NCI-H1930 (cell line): ENCODE measurements at places on chromosomes 3 and 15.

- DNase-seq: no peak
Observed at GRCh38 chr3:102034639-102035451, 185.5 kb downstream of the NFKBIZ start.

DNA sequence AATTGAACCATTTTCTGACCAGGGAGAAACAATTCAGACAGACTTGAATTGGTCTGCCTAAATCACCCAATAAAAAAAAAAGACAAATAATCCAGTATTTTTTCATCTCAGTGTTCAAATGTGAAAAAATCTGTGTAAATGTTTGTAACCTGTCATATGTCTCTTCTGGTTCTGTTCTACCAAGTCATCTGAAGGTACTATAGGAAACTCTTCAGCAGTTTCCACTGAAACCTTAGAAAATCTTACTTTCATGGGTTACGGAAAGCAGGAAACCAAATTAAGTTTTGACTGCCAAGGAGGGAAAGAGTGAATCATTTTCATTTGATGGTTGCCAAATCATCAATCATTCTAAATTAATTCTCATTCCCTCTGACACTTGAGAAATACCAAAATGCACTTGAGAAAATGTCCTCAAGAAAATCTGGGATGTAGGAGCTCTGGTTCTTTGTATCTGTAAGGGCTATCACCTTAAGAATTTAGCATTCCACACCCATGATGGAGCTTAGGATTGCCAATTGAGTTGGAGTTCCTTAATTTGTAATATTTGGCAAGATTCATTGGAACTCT lies 278.2 kb upstream of the KCNH8 start:
- no peak for DNase-seq

DNA sequence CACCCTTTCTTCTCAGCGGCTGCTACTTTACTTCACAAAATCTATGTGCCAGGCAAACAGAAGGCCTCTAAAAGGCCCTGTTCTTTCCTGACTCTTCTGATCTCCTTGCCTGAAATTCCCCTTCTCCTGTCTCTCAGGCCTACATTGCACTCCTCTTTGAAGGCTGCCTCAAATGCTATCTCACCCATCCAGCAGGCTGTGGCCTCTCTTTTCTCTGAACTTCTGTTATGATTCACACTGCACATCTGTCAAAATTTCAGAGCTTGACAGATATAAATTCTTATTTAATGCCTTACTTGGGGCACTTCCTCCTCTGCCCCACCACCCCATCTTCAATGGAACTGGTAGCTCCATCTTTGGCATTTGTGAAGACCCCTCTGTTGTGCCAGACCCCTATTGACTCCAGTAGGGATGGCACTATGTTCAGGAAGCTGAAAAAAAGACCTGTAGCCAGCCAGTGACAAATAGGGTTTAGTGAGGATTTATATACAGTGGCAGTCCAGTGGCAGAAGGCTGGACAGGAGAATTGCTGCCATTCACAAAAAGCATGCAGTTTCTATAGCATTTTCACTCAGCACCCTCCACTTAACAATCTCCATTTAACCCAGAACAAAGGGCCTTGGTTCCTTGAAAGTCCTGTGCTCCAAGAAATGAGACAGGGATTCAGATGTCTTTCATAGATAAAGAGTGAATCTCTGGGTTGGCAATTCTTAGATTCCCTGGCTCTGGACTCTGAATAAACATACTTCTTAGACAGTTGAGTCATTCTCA lies 415.8 kb upstream of the GRM7 start:
- DNase-seq: no peak

GRCh38 chr15:101051291-101052030 lies 132.3 kb downstream of the LRRK1 start:
- no peak for DNase-seq

DNA sequence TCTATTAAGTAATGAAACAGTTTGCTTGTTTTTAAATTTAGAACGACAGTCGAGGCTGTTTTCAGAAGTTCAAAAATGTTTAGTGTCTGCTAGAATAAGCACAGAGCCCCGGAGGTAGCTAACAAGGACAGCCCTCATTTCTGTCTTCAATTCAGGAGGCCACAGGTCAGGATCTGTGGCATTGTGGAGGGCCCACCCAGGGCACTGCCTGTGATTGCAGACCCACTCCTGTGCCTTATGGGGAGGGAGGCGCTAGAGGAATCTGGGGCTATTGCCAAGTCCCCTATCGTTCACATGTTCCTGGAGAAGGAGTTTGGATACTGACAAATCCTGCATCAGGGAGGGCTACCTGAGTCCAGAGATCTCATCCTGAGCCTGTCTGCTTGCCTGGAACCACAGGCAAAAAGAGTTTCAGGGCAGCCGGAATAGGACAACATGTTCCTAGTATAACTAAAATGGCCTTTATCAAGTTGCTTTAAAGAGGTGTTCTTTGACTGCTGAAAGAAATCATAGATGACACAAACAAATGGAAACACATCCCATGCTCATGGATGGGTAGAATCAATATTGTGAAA lies 141.5 kb upstream of the ROPN1 start:
- DNase-seq: no peak

DNA sequence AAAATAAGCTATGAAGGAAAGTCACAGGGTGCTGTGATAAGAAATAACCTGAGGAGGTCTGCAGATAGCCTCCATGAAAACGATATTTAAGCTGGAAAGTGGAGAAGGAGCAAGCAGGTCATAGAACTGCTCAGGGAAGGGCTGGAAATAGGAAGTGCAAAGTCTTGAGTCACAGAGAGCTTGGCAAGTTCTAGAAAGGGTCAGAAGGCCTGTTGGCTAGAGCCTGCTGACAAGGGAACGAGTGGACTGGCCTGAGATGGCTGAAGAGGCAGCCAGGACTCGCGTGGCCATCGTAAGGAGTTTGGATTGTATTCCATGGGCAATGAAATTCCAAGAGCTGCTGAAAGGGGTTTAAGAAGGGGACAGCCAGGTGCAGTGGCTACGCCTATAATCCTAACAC lies 64.7 kb upstream of the IL12A start:
- no peak for DNase-seq

GRCh38 chr3:187098923-187099512 lies 40.3 kb downstream of the RPL39L start:
- DNase-seq: no peak

DNA sequence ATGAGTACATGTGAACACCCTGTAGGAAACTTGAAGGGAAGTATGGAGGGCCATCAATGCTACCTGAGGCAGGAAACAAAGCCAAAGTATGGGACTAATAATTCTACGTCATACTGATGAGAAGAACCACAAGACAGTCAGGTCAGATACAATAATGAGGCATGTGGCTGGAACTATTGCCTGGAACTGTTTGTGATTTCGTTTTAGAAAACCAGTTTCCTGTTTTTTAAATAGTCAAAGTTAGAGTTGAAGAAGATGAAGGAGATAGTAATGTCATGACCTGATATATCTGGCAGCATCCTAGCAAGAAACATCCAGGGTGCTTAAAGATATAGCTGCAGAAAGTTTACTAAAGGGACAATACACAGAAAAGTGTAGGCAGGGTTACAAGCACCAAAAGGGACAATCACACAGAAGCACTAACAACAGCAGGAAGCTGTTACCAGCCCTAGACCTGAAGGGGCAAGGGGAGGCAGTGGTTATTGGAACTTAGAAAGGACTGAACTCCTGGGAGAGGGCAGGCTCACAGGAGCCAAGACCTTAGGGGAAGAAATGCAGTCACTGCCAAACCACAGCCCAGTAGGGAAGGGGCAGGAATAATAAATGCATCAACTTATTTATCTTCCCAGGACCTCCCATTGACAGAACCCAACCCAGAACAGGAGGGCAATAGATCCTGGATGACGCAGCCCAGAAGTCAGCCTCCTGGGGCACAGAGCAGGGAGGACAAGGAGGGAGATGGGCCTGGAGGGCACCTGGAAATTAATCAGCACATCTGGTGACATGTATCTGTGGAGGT lies 302.1 kb upstream of the STT3B start:
- DNase-seq: no peak

GRCh38 chr3:150090006-150090405 lies 119.3 kb upstream of the PFN2 start:
- no peak for DNase-seq

- no peak for DNase-seq
Observed at GRCh38 chr15:83889995-83890394, 236.1 kb downstream of the ADAMTSL3 start.

- no peak for DNase-seq
Observed at GRCh38 chr3:158747417-158747816, 15.2 kb upstream of the RARRES1 start.

GRCh38 chr3:133662278-133662651 lies 524 bp upstream of the TOPBP1 start:
- peak; percentile 10 for DNase-seq

- no peak for DNase-seq
Observed at GRCh38 chr15:90633360-90633759, 83.8 kb upstream of the BLM start.

DNA sequence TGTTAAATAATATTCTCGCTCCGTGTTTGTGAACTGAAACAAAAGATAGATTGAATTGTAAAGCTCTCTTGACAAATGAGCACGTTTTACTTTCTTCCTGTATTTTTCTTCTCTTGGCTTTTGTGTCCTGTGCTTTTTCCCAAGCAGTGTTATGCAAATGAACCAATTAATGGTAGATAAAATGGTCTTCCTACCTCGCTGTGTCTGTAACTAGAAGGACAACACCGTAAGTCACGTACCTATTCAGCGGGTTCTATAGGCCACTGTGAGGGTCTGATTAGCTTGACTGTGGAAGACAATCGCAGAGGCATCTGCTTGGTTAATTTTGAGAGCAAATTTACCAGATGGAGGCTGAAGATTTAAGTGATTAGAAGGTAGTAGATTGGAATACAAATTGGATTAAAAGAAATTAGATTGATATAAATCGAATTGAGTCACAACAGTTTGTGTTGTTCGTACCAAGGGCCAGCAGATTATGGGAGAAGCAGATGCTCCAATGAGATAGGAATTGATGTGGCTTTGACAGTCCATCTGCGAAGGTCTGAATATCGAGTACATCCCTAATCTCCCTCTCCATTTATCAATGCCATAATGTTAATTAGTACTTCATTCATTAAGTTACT lies 40.2 kb downstream of the ROBO2 start:
- DNase-seq: no peak
